ENCODE measurements at places on chromosomes 1 and 21.

- DNase-seq = no peak
These were observed 151.0 kb downstream of the ST6GALNAC5 start for GRCh38 chr1:77018311-77018710.

GRCh38 chr1:93988634-93989350 lies 79.6 kb upstream of the GCLM start:
- DNase-seq = no peak

- no peak for DNase-seq
These were observed 25.5 kb downstream of the MT1HL1 start for GRCh38 chr1:236978740-236979139.

GRCh38 chr1:36387141-36387949 lies 1.6 kb upstream of the STK40 start:
- DNase-seq = no peak

DNA sequence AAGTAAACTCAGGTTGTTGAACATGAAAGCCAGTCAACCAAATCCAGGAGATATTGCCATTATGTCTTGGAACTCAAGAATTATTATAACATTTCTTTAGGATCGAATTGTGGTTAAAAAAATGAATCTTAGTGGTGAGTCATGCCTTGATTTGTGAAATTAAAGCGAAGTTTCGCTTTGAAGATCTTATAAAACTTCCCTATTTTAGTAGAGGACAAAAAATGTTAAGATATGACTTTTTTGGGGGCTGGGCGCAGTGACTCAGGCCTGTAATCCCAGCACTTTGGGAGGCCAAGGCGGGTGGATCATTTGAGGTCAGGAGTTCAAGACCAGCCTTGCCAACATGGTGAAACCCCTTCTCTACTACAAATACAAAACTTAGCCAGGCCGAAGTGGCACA lies 39.5 kb upstream of the PTBP2 start:
- no peak for DNase-seq

- DNase-seq = no peak
These were observed 145.7 kb upstream of the BARHL2 start for GRCh38 chr1:90862782-90863181.

- no peak for DNase-seq
These were observed 70.6 kb downstream of the FGGY start for GRCh38 chr1:59367301-59368007.

GRCh38 chr21:14585122-14585521 lies 39.0 kb upstream of the SAMSN1 start:
- no peak for DNase-seq

- DNase-seq = peak; percentile 69
These were observed 119.9 kb upstream of the JUN start for GRCh38 chr1:58903514-58904298.

DNA sequence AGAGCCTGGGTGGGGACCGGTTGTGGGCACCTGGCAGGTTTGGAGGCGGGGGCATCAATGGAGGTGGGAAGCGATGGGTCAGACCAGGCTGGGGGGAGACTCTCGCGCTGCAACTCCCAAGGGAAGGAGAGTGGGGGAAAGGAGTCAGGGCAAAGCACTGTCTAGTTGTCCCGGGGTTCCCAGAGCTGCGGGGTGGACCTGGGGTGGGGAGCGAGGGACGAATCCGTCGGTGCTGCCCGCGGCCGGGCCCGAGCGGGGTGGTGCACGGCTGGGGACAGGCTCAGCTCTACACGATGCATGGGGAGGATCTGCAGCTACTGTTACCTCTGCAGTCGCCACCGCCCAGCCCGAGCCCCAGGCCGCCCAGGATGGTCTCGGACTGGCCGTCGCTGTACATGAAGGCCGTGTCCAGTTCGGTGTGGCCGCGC lies 427 bp downstream of the AKR7A2 start:
- no peak for DNase-seq

- no peak for DNase-seq
These were observed 106.6 kb upstream of the ACTRT2 start for GRCh38 chr1:2914702-2915101.

DNA sequence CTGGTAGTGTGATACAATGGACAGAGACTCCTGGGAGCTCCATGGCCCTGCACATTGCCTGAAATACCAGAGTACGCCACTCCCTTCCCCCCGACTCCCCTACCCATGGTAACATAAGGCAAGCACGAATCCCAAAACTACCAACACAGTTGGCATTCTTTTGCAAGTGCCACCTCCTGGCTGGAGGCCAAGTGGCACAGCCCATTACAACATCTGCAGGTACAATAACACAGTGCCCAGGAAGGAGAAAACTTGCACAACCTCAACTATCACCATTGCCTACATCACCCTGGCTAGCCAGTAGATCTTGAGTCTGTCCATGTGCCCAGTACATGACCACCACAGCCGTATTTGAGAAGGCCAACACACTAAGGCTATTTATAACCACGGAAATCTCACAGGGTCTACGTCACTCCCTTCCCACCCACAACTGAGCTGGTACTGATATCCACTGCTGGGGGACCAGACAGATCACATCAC lies 11.7 kb downstream of the ADAMTS1 start:
- DNase-seq = no peak

GRCh38 chr1:119318466-119319309 lies 49.9 kb upstream of the HAO2 start:
- no peak for DNase-seq

Measured in CMK (cell line).